ENCODE measurements at places on chromosomes 1 and 21. TPM values are rescaled to one million over a fixed set of nuclear protein-coding genes. Genes with fewer than 3 reads are reported as not detected.

Gene BMP8A
- not detected for total RNA-seq

Gene FALEC
- total RNA-seq: not detected

Gene PGBD5
- 3.8 TPM for total RNA-seq

Gene INKA2
- 1.3 TPM for total RNA-seq

Gene PGLYRP4
- not detected for total RNA-seq

Gene ZMPSTE24
- 79.9 TPM for total RNA-seq

Gene TRIM17
- not detected for total RNA-seq

Gene PDIK1L
- total RNA-seq: 6.8 TPM

Data from GM23248 (cell line).